Neuronal stem cell (in vitro differentiated cells): ENCODE measurements at places on chromosomes 12 and 14.

DNA sequence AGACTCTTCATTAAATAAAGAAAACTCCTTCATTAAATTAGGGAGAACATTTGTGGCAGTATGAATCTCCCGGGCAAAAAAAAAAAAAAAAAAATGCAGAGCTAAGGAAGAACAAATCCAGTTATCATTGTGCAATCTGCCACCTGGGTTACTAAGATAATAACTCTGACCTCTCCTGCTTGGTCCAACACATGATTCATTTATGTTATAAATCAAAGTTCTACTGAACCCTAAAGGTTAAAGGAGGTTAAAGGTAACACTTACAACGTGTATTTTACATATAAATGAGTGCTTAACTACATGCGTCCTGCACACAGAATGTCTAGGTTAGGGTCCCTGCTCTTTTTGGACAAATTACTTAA, 4.2 kb downstream of the TGFB3 start:
- no peak for DNase-seq

GRCh38 chr12:92065018-92065499, 80.6 kb downstream of the BTG1 start:
- no peak for DNase-seq

GRCh38 chr14:37874429-37875109, 279.1 kb downstream of the TTC6 start:
- peak; percentile 81 for DNase-seq

DNA sequence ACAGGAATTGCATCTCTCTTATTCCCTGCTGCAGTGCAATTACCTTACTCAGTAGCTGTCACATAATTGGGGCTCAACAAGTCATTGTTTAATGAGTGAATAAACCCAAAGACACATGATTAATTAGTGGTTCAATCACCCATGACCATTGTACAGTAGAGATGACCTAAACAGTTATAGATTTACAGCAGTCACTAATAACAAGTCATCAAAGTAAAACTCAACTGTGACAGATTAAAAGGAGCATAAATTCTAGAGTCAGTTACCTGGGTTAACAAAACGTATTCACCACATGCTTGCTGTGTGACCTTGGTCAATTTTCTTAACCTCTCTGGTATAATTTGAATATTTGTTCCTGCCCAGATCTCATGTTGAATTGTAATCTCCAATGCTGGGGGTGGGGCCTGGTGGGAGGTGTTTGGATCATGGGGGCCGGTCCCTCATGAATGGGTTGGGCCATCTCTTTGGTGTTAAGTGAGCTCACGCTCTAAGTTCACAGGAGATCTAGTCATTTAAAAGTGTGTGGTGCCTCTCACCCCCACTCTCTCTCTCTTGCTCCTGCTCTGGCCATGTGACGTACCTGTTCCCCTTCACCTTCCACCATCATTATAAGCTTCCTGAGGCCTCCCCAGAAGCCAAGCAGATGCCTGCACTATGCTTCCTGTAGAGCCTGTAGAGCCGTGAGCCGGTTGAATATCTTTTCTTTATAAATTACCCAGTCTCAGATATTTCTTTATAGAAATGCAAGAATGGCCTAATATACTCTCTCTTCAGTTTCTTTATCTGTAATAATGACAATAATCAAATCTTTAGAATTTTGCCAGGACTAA, 141.9 kb upstream of the PLEKHG7 start:
- no peak for DNase-seq

DNA sequence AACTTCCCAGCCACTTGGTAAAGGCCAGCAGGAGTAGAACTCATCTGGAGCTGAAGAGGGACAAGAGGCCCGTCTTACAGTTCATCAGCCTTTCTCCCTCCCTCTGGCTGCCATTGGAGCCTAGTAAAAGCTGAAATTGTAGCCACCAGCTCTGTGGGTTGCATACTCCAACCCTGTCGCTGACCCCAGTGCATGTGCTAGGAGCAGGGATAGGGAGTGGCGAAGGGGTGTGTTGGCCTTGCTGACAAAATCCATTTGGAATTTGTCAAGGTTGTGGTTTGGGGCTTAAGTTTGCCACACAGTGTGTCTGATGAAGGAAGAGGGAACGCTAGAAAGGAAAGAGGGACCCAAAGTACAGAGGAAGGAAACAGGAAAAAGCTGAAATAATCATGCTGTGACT, 4.0 kb upstream of the ARF3 start:
- no peak for DNase-seq

GRCh38 chr14:64614805-64615391, 65.1 kb downstream of the PPP1R36 start:
- no peak for DNase-seq

DNA sequence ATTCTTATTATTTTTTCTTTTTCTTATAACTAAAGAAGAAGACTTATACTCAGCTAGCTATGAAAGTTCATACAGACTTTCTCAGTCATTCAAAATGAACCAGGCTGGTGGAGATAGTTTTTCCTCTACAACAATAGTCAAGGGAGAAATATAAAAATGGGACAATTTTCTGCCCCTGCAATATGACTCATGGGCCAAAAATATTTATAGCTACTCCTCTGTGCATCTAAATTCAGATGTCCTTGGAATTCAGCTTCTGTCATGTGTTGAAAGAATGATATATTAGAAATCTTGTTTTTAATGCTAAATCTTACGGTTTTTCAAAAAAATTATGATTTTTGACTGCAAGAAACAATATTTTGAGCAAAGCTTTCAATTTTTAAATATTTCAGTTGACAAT, 237.2 kb upstream of the SYT10 start:
- no peak for DNase-seq

GRCh38 chr12:115885040-115885690, 392.3 kb downstream of the MED13L start:
- DNase-seq = no peak

GRCh38 chr14:70303545-70304293, 55.8 kb downstream of the COX16 start:
- no peak for DNase-seq

- DNase-seq = no peak
Observed at GRCh38 chr14:105135700-105136395, 32.7 kb downstream of the JAG2 start.

GRCh38 chr12:39928181-39928899, 177.5 kb downstream of the SLC2A13 start:
- DNase-seq = no peak

- DNase-seq = no peak
Observed at GRCh38 chr14:69613312-69614073, 2.1 kb downstream of the SUSD6 start.

GRCh38 chr14:77186911-77187648, 5.5 kb downstream of the TMEM63C start:
- DNase-seq = peak; percentile 27

DNA sequence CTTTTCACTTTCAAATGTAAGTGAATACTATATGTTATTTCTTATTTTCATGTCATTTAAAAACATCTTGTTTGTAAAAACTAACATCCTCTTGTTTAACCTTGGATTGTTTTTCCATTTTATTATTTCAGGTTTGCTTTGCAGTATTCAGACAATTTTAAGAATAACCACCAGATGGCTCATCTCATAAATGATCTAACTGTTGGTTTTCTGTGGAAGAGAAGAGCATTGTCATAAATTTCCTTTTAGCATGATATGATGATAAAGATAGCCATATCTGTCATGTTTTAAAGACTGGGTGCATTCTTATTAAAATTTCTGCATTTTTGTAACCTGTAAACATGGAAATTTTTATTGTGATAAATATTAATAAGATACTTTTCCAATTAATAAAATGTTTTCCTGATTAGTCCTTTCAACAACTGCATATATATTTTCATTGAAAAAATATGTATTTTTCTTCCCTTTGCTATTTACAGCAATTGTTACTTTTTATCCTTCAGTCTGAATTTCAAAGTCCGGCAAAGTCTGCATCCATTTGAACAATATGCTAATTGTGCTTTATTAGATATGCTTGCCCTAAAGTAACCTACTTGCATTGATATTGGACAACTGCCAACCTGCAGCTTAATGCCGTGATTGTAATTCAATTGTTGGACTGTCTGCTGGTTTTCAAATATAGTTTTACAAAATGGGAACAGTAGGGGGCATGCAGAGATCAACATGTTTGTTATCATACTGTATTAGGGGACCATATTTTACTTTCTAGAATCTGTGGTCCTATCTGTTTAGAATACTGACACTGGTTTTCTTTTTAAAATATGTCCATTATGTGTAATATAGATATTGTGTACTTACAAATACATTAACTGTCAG, 163.4 kb downstream of the GARIN6 start:
- no peak for DNase-seq

GRCh38 chr14:60094306-60094897, 2.7 kb downstream of the PCNX4 start:
- DNase-seq = no peak

DNA sequence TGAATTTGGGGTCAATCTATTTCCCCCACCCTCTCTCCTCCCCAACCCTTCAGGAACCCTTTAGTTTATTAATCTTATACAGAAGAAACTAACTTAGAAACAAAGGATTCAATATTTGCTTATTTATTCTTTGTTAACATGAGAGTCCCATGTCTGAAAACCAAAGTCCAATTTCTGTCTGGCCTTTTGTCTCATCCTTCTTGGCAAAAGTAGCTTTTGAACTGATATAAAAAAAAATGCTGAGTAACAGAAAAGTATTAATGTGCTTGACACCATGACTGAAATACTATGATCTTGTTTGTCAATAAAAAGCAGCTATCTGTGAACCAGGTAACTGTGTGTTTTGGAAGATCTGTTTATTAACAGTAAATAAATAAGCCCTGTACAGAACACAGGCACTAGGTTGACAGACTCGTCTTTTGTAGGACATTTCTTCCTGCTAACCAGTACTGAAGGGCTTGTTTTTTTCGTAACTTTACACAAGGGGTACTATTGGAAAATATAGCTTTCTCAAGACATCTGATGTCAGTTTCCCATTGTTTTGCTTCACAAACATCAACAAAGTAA, 10.8 kb downstream of the PIGH start:
- DNase-seq = no peak

GRCh38 chr12:27013611-27014084, 536 bp downstream of the TM7SF3 start:
- DNase-seq = no peak

- DNase-seq = peak; percentile 80
Observed at GRCh38 chr12:119060847-119061796, 79.8 kb downstream of the SRRM4 start.

DNA sequence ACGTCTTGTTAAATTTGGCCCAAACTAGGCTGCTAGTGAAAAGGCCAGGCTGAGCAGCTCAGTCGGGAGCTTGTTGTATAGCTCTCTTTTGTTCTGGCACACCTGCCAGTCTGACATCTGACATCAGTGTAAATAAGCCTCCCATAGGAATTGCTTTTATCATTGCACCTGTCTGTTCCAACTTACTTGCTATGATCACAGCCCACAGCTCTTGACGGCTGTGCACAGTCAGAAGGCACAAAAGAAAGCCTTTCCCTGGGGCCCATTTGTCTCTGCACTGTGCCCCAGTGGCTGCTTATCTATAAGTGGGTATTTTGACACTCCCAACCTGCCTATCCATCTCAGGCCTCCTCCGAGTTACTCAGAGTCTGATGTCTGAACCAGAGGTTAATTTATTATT, 324.5 kb downstream of the NUAK1 start:
- DNase-seq = peak; percentile 30

DNA sequence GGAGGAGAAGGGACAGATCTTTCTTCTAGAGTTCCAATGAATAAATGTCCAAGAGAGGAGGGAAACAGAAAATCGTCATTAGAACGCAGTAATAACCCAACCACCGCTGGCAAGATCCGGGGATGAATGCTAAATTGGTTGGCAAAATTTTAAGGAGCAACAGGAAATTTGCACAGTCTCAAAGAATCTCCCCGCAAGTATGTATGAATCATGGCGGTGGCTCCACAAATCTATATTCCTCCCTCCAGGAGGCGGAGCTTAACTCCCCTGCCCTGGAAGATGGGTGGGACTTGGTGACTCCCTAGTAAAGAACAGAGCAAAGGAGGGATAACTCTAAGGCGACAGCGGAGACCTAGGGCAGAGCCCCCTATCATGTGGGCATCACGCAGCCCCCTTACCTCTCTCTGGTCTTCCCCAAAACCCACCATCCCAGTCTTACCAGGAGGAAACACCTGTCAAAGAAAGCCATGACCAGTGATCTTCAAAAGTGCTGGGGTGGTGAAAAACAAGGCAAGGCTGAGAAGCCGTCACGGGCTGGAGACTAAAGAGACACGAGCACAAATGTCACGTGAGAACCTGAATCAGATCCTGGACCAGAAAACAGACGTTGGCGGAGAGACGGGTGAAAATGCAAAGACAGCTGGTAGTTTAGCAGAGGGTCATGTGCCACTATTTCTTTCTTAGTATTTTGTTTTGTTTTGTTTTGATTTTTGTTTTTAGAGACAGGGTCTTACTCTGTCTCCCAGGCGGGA, 125.8 kb downstream of the NCOR2 start:
- DNase-seq = no peak
